ENCODE measurements at places on chromosomes 1 and 21.

- no peak for DNase-seq
These were observed 160.8 kb upstream of the HOOK1 start for GRCh38 chr1:59653968-59654367.

DNA sequence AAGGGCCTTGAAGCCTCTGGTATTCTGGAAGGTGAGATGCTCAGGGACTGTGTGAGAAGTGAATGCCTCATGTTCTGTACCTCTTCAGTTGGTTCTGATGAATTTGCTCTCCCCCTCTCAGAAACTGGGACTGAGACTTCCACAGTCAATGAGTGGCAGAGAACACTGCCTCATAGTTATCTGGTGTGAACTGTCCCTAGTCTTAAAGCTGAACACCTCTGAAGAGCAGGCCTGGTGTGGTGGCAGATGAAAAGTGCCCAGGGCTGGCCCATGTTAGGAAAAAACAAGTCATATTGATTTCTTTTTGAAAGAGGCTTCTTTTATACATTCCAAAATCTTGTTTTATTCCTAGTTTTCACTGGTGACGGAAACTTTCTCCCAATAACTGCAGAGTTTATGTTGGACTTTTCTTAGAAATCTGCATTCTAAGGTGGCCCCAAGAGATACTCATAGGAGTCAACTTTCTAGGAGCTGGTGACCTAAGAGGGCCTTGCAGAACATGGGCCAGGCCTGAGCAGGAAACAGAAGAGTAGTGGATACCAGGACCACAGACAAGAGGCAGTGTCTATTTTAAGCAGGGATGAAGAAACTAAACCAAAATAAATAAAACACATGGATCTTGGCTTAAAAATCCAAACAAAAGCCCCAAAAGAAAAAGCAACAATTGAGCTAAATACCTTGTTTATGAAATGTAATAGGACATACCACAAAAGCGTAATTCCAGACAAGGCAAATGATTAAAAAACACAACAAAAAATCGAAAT, 19.5 kb downstream of the DUSP10 start:
- DNase-seq, result no peak

- DNase-seq, result no peak
These were observed 1.4 kb upstream of the B4GALT2 start for GRCh38 chr1:43977376-43978263.

- no peak for DNase-seq
These were observed 27.1 kb downstream of the AK2 start for GRCh38 chr1:33009561-33009960.

DNA sequence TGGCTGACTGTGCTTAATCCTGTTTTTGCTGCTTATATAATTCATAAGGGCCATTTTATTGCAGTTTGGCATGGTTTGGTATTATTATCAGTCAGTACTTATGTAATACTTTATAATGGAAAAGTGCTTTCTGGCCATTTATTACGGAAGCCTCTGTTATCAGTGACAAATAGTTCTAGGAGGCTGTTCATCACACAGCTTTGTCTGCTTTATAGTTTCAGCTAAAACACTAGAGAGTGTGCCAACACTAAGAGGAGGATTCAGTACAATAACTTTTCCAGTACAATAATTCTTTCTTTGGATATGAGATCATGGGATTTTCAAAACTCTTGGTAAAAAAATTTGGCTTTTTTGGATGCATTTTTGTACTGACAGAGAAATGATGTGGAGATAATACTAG, 102.9 kb upstream of the PTGFR start:
- no peak for DNase-seq

- DNase-seq, result no peak
These were observed 97.4 kb upstream of the GFI1 start for GRCh38 chr1:92583821-92584760.

DNA sequence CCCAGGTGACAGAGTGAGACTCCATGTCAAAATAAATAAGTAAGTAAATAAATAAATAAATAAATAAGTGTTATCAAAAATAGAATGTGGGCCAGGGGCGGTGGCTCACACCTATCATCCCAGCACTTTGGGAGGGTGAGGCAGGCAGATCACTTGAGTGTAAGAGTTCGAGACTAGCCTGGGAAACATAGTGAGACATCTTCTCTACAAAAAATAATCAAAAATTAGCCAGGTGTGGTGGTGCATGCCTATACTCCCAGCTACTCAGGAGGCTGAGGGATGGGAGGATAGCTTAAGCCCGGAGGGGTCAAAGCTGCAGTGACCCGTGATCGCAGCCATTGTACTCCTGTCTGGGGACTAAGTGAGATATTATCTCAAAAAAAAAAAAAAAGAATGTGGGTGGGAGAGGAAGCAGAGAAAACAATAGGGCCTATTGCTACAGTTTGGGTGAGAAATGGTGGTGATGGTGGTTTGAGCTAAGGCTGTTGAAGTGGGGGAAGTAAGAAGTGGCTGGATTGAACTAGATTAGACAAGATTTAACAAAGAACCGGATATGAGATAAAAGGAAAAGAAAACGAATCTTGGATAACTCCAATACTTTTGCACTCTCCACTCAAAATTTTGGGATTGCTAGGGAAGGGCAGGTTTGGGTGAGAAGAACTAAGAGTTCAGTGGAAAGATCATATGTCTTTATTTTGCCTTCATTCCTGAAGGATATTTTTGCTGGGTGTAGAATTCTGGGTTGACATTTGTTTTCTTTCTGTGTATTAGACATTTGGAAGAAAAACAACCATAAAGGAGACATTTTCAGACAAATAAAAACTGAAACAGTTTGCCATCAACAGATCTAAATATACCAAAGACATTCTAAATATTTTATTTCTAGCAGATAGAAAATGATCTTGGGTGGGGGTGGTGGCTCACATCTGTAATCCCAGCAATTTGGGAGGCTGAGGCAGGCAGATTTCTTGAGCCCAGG, 57.1 kb upstream of the SPOCD1 start:
- DNase-seq, result no peak

- no peak for DNase-seq
These were observed 55.8 kb downstream of the SLC9A1 start for GRCh38 chr1:27099135-27099586.

DNA sequence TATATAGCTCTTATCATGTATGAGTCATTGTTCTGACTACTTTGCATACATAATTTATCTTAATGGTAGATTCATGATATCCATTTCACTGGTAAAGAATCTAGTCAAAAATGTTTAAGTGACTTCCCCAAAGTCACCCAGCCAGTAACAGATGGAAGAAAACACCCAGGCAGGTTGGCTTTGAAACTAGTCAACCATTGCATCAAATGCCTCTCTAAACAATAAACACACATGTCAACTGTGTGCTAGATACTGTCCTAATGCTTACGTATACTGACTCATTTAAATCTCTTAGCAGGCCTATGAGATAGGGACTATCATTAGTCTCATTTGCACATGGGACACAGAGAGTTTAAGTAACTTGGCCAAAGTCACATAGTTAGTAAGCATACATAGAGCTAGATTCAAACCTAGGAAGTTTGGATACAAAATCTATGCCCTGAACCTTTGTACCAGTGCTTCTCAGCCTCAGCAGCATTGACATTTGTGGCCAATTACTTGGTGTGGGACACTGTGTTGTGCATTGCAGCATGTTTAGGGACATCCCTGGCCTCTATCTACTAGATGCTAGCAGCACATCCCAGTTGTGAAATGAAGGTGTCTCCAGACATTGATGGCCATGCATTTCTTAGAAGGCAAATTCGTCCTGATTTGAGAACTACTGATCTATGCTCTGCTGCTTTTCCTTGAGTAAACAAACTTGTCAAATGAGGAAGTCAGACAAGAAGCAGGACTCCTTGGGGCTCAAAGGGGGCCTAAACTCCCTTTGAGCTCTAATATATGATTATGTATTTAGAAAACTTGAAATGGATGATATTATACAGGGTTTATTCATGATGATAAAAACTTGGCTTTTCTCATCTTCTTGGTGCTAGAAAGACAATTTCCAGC, 316.3 kb downstream of the KCNH1 start:
- no peak for DNase-seq

DNA sequence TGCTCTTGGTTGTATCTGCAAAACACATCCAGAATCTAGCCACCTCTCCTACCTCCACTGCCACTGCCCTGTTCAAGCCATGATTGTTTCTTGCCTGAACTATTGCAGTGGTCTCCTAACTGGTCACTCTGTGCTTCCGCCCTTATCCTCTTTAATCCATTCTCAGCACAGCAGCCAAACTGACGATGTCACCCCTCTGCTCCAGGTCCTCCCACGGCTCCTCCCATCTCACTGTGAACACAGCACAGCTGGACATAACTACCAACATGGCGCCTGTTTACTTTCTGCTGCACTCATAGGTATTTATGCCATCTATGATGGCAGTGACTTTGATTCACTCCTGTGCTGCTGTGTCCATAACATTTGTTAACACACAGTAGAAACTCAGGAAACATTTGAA, 406.7 kb downstream of the DISC1 start:
- no peak for DNase-seq

DNA sequence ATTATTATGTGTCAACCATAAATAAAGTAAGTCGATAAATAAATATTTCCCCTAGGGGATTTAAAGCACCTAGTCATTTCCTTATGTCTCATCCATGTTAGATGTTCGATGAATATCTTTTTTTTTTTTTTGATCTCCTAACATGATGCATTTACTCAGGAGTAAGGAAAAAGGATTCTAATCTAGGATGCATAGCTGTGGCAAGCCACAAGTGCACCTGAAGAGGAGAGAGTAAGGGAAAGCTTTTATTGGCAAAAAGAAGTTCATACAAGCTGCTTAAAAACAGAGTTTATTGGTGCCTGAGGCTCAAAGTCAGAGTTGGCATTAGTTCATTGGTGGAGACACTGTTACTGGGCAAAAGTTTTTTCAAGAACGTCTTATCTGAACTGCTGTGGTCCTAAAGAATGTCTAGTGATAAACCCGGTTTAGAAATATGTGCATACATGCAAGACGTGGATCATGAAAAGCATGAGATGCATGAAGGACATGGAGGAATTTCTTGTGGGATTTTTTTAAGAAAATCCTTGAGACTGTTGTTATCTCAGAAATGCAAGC, 51.7 kb downstream of the SWT1 start:
- no peak for DNase-seq

- DNase-seq, result no peak
These were observed 324.4 kb downstream of the AJAP1 start for GRCh38 chr1:4978660-4979390.

DNA sequence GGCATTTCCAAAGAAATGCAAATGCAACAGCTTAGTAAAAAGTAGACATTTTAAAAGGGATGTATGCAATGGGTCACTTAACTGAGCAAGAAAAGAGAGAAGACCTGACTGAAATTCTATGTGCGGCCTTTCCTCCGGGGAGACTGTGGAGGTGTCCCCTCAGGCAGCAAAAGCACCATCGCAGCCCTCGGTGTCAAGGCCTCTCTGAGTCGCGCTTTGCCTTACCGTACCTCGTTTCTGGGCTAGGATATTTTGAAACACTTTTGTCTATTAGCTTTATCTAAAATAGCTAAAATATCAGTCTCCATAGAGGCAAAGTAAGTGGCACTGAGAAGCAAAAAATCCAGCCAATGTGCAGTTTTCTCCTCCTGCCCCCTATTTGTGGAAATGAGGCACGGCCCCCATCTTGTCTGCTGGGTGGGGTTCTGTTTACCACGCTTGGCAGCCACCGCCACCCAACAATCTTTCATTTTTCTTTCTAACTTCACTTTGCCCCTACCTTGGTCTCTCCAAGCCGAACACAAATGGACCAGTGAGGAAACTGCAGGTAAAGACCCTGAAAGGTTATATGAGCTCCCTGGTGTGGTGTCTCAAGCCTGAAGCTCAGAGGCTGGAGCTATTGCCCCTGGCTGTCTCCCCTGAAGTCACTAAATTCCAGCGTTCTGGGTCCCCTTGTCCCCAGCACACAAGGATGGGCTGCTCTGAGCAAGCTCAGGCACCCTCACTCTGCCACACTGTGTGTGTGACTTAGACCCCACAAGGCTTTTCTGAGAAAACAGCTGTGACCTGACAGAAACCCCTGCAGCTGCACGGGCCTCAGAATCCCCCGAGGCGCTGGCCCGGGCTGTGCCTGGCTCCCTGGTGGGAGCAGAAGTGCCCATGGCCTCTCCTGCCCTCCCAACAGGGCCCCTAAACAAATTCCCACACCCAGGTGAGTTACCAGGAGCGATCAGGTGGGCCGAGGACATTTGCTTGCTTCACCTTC, 1.6 kb downstream of the CD247 start:
- peak; percentile 31 for DNase-seq

GRCh38 chr1:52032785-52033131, 852 bp downstream of the KTI12 start:
- peak; percentile 9 for DNase-seq

DNA sequence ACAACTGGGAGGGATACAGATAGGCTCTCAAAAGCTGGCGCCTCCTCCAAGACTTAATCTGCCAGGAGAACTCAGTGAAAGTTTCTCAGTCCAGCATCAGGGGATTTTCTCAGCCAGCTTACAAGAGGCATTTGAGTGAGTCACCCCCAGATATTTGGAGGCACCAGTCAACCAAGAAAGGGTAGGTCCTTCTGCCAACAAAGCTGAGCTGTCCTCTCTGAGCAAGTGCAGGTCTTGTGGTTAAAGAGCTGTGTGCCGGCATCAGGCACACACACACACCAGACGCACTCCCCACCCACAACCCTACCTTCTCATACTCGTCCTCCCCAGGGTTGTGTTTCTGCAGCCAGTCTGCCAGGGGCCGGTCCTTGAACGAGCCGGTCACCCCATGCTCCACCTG, 27.0 kb upstream of the PPP1R15B start:
- DNase-seq, result no peak

DNA sequence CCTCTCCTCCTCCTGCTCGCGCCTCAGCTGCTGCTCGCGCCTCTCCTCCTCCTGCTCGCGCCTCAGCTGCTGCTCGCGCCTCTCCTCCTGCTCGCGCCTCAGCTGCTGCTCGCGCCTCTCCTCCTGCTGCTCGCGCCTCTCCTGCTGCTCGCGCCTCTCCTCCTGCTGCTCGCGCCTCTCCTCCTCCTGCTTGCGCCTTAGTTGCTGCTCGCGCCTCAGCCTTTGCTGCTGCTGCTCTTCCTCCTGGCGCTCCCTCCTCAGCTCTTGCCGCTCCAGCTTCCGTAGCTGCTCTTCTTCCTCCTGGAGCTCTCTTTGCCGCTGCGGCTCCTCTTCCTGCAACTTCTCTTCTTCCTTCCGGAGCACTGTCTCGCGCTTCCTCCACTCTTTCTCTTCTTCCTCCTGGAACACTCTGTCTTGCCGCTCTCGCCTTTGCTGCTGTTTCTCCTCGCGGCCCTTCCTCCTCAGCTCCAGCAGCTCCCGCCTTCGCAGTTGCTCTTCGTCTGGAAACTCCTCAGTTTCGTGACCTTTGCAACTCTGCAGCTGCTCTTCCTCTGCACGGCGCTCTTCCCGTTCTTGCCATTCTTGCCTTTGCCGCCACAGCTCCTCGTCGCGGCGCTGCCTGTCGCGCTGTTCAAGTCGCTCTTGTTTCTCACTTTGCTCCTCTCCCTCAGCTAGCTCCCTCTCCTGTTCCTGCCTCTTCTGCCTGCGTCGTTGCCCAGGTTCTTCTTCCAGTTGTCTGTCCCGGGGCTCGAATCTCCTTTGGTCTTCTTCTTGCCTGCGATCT, 3.0 kb downstream of the TCHH start:
- peak; percentile 7 for DNase-seq

DNA sequence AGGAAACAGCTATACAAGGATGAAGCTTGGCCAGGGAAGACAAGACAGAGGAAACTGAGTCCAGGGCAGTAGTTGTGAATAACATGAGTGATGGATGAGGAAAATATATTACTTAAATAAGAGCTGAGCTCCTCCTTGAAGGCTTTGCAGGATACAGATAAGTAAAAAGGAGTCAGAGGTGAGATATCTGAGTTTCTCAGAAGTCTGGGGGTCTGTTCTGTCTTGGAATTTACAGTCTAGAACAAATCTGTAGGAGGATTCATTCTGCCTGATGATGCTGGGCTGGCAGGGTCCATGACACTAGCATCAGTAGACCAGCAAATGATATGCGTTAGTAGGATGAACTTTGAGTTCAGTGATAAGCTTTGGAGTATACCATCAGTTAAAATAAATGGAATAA, 266.1 kb upstream of the POGK start:
- DNase-seq, result no peak

Data from stimulated activated CD4-positive, alpha-beta T cell treated with anti-CD3 and anti-CD28 coated beads, Interleukin-4, amount 100 ng/mL, for 1 hour (primary cell).